Central memory CD4-positive, alpha-beta T cell (primary cell): ENCODE measurements at places on chromosomes 1 and 21.

DNA sequence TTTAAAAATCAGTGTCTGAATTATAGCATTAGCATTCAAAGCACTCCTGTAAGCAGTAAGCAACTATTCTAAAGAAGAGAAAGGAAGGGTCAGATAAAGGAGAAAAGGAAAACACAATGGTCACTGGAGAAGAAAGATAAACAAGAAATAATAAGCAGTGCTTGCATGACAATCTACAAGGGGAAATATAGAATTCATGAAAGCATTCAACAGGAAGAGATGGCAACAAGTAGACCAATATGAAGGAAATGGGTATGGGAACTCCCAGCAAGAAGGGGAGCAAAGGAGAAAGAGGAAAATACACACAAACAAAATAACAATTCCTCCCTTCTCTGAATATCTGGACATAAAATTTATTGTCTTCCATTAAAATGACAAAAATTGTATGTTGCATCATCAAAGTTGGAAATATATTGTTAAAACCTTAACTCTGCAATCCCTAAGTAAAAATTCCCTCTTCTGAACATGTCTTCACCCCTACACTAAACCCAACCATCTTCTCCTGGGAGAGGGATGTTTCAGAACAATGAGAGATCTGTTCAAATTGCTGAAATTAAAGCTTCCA is 206.3 kb upstream of the SAMSN1 start:
- no peak for DNase-seq

DNA sequence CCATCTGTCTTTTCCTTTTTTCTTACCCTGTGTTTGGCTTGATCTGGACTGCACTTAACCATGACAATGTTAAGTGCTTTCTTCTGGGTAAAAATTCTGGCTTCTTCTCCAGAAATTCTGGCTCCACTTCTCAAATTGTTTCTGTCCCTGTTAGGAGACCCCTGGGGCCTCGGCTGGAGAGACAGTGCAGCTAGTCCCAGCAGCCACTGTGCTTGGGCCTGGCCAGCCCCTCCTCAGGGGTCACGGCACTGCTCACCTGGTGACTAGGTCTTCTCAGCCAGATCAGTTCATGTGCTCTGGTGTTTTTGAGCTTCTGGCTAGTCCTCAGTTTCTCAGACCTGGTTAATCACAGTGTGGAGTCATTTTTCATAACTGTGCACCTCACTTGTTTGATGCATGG is 72.4 kb downstream of the ADARB1 start:
- no peak for DNase-seq

- DNase-seq = no peak
Observed at GRCh38 chr1:196306421-196306820, 301.8 kb downstream of the KCNT2 start.

GRCh38 chr1:60169206-60169605 is 95.6 kb upstream of the C1orf87 start:
- no peak for DNase-seq

DNA sequence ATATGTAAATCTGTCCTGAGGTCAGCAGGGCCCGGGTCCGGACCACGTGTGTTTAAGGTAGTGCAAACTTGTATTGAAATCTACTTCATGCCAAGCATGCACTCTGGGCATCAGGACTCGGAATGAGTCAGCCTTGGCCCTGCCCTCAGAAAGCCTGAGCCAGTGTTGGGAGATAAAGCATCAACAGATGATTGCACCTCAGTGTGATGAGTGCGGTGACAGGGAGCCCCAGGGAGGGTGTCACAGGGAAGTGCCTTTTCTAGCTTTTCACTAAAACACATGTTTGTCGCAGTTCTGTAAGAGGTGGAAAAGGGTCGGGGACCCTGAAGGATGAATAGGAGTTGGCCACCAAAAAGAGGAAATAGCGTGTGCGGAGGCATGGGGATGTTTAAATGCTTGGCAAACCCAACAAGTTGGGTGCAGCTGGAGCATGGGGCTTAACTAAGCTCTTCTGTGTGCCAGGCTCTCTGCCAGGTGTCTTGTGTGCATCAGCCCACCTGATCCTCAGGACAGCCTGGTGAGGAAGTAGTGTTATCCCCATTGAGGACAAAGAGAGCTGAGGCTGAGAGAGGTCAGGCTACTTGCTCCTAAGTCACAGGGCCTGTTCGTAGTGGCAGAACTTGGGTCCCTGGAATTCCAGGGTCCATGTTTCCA is 48.2 kb upstream of the EPB41 start:
- no peak for DNase-seq

DNA sequence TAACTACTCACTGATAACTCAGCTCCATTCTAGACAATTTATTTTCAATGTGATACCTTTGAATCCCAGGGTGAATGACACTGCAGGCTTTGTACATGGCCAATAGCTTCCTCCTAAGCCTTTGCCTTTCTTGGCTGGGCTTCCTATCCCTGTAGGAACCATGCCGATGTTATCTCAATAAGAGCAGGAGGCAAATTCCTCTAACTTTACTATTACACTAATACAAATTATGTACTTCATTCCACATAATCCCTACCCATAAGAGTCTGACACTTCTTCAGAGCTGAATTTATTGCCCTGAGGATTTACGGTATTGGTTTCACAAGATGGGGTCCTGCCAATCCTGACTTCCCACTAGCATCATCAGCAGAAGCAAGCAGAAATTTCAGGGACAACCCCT is 14.0 kb downstream of the TGFBR3 start:
- no peak for DNase-seq

GRCh38 chr1:25770541-25771220 is 29.3 kb upstream of the SELENON start:
- DNase-seq = no peak

GRCh38 chr1:213231795-213232231 is 180.8 kb downstream of the RPS6KC1 start:
- DNase-seq = no peak

DNA sequence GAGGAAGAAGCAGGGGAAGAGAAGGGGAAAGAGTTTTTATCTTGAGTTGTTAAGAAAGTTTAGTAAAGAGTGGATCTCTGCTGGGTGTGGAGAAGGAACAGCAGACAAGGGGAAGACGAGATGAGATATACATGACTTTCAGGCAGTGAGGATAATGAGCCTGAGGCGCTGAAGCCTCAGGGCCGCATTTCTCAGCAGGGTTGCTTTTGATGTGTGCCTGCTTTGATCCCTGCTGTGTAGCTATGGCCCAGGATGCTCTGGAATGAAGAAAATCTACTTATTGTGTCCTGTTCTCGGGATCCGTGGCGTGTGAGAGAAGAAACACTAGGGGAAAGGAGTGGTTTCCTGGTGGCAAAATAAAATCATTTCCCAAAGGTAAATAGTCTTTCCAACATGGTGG is 15.1 kb upstream of the RPE65 start:
- DNase-seq = no peak
